Activated CD4-positive, alpha-beta memory T cell treated with anti-CD3 and anti-CD28 coated beads, Interleukin-2, amount 10 ng/mL, durations not matched to agents 7 days and 5 days (primary cell): ENCODE measurements at places on chromosomes 6 and 20.

- DNase-seq = no peak
These were observed 36.1 kb upstream of the CEP162 start for GRCh38 chr6:84263557-84263956.

DNA sequence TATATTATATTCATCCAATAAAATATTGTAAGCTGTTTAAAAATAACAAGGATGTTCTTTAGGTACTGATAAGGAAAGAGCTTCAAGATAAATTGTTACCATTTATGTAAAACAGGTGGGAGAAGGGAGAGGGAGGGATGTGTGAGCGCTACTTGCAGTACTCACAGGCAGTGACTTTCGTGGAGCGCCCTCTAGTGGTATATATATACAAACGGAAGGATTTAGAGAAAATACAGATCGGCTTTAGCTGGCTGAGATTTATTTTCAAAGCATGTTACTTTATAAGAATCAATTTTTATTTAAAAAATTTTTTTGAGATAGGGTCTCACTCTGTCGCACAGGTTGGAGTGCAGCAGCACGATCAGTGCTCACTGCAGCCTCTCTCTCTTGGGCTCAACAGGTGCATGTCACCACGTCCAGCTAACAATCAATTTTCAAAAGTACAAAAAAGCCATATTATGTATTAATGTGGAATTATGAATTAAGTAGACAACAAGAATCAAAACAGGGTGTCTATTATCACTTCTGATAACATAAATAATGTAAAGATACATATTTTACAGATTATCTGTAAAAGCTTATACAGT is 3.3 kb upstream of the MOG start:
- peak; percentile 41 for DNase-seq

DNA sequence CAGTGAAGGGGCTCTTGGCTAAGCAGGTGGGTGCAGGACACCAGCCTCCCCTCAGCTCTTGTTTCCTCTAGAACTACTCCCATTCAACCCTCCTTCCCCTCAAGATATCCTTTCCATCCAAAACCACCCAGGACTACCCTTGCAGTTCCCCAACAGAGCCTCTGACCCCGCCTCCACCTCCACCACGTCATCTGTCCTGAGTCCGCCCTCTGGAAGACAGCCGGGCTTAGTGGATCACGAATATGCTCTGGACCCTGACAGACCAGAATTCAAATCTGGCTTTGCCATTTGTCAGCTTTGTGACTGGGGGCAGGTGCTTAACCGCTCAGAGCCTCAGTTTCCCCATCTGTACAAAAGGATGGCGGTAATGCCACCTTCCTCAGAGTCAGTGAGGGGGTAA is 31.4 kb downstream of the TFEB start:
- no peak for DNase-seq

DNA sequence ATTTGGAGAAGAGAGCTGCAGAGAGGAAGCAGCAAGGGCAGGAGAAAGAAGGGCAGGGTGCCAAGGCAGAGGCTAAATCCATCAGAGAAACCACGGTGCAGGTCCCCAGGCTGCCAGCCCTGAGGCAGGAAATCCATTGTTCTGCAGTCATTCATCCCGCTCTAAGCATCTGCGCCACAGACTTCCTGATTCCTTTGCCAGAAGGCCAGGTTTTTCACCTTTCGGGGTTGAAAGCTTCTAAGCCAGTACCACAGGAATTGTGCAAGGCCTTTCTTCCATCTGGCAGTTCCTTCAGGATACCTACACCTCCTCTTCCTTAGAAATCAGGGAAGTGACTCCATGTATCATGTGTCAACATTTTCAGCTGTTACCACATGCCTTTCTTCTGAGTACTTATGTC is 45.6 kb downstream of the ADGRF5 start:
- DNase-seq = no peak

DNA sequence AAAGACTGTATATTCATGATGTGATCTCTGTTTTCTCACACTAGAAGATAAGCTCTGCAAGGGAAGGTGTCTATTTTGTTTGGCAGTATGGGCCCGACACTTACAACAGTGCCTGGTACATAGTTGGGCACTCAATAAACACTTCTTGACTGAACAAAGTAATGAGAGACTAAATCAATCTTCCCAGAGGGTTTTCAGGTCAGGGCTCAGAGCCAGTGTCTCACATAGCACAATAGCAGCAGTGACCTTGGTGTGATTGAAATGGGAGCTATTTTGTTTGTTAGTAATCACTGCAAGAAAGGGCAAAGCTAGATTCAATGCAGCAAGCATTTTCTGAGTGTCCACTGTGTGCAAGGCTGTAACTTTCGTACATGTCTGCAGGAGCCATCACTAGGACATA is 26.4 kb upstream of the GCM1 start:
- DNase-seq = no peak

GRCh38 chr20:576156-576555 is 32.6 kb upstream of the CSNK2A1 start:
- DNase-seq = no peak
